NCI-H226 (cell line): ENCODE measurements at places on chromosomes 4 and X.

GRCh38 chr4:15373363-15373762 lies 54.5 kb upstream of the C1QTNF7 start:
- no peak for DNase-seq

DNA sequence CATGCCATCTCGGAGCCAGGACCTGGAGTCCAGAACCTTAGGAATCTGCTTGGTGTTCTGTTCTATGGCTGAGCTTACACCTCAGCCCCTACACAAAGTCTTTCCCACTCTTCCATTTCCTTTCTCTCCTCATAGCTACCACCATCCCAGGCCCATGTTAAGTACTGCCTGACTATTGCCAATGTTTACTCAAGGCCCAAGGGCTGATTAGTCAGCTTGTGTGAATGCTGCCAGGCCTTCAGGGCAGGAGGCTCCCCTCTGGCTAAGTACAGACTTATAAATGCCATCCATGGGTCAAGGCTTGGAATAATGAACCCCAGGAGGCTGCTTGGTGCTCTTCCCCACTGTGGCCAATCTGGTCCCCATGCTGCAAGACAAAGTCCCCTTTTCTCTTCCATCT lies 411.6 kb upstream of the MAGEB18 start:
- DNase-seq = no peak

- DNase-seq = no peak
These were observed 169.9 kb downstream of the KCNIP4 start for GRCh38 chr4:21778702-21779101.

DNA sequence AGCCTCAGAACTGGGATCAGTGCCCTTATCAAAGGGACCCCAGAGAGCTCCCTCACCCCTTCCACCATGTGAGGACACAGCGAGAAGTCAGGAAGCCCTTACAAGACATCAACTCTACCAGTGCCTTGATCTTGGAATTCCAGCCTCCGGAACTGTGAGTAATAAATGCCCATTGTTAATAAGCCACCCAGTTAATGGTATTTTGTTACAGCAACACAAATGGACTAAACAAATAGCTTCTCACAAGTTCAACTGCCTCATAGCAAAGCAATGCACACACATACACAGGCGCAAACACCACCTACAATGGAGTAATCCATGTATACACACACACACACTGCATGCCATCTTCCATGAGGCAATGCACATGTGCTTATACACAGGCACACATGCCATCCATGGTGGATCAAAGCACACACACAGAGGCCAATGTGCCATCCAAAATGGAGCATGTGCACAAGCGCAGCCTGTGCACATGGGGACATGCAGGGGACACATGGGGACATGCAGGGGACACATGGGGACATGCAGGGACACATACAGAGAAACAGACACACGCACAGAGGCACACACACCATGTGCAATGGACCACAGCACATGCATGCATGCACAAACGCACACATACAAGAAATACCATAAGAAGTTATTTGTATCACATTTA lies 137.6 kb upstream of the TBL1X start:
- DNase-seq = no peak

DNA sequence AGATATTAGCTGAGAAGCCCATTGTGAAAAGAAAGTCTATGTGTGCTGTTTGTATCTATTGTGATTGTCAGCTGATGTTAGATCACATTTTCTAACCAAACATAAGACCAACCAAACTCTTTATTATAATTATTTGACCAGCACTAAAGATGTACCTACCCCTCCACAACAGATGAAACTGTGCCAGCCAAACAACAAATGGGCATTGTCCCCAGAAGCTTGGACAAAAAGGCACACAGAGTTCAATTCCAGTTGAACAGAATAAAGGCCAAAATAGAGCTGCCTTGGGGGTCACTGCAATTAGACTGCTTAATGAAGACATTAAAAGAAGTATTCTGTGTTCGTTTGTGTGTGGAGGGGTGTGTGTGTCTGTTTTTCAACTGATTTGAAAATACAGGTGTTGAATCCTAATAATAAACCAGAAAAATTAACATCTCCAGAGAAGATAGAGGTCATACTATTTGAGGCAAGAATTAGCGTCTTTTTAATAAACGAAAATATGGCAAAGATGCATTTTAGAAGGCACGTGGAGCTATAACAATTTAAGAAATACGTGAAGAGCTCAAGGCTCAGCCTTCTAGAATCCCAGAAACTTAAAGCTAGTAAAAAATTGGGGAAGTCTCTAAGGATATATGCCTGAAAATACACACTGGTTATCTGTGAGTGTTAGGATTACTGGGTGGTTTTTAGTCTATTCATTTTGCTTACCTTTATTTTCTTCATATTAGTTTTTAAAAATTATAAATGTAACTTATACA lies 2.2 kb downstream of the SPP1 start:
- DNase-seq = no peak

- DNase-seq = no peak
These were observed 69.8 kb upstream of the RAI2 start for GRCh38 chrX:17930850-17931249.

DNA sequence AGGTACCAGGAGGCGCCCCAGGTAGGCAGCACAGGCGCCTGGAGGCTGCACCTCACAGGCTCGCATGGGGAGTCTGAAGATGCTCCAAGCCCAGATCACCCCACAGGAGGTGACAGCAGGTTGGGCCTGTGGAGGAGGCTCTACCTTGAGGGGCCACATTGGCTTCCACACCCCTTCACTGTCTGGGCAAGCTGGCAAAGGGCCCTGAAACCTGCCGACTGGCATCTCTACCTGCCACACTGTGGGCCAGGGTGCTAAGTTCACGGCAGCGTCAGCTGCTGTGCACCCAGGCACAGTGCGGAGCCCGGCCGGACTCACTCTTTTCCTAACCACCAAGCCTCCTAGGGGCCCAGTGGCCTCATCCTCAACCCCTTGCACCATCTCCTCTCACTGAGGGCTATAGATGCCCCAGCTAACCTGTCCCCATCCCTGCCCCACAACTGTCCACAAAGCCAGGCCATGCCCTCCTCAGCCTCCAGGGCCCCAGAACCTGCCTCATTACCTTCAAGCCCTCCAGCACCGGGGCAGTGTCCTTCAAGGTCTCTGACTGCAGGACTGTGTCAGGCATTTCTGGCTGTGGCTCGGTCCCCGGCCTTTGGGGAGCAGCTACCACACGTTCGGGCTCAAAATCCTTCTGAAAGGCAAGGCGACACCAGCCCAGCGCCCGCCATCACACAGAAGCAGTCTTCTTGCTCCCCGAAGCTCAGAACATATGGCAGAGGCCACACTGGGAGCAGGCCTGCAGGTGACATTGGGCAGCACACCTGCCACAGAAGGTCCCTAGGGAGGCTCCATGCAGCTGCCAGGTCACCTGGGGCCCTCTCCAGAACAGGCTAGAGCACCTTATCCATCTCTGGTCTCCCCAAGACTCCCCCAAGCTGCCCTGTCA lies 28.8 kb downstream of the FGFR3 start:
- DNase-seq = no peak

DNA sequence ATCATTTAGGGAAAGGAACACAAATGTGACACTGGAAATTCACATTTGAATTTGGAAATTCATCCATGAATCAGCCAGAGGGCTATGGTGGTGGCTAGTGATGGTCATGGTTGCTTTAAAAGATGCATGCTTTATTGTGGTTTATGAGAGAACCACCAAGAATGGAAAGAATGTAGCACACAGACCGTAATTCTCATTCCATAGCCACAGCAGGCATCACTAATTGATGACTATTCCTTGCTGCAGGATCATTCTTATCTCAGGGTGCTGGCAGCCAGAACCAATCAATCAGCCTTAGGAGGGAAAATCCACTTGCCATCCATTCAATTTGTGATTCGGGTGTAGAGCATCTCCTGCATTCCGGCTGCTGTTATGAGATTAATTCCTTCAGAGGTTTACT lies 115.6 kb downstream of the DHRSX start:
- DNase-seq = peak; percentile 81

- DNase-seq = peak; percentile 59
These were observed 10.7 kb upstream of the CXCL8 start for GRCh38 chr4:73729534-73730165.

GRCh38 chrX:150201841-150202240 lies 161.3 kb upstream of the MAMLD1 start:
- no peak for DNase-seq

GRCh38 chr4:26083987-26084386 lies 170.0 kb downstream of the SMIM20 start:
- DNase-seq = peak; percentile 85

DNA sequence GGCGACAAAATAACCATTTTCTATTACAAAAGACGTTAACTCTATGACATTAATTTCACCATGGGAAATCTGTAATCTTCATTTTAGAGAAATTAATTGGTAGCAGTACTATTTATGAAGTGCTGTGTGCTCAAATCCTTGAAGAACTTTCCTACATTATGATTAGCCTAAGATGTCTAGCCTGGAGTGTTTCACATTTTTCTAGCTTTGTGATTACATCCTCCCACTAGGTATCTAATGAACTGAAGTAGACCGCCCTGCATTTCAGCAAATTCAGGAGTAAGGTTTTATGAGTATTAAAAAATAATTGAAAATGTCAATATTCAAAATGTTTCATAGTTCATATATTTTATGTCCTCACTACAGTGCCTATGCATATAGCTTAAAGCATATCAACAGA lies 713.1 kb downstream of the CCSER1 start:
- DNase-seq = no peak

GRCh38 chrX:126551306-126551705 lies 1.3 kb downstream of the DCAF12L1 start:
- no peak for DNase-seq

DNA sequence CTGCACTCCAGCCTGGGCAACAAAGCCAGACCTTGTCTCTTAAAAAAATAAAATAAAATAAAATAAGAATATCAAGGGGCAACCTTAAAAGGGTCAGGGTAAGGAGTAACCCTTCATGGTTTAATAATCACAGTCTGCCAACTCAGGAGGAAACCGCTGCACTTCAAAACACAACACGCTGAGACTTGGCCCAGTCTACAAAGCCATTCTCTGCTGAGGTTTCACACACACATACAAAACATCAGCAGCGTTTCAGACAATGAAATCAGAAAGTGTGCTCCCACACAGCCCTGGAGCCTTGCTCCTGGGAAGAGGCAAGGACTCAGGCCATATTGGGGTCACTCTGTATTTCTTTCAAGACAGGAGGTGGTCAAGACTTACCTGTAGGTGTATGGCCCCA lies 18.3 kb downstream of the SCARB2 start:
- no peak for DNase-seq

GRCh38 chr4:174058846-174059245 lies 224.6 kb downstream of the FBXO8 start:
- no peak for DNase-seq

- DNase-seq = no peak
These were observed 405 bp upstream of the HS3ST1 start for GRCh38 chr4:11428899-11429698.

- no peak for DNase-seq
These were observed 53.0 kb upstream of the SOD3 start for GRCh38 chr4:24742335-24742734.

- no peak for DNase-seq
These were observed 64.1 kb downstream of the USP46 start for GRCh38 chr4:52595001-52595400.

DNA sequence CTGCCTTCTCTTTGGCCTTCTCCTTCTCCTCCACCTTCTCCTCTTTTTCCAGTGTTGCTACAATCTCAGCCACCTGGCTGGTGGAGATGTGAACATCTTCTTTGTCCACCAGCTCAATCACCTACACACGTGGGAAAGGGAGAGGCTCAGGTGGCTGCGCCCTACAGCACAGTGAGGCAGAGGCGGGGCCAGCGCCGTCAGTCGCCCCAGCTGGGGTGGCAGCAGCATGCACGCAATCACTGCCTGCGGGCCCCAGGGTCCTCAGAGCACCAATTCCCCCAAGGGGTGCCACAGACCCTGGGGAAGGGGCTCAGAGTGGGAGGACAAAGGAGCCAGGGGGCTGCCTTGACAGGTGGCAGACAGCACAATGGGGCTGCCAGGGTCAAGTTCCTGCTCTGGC lies 21.4 kb downstream of the FGFR3 start:
- no peak for DNase-seq

GRCh38 chrX:40189637-40190036 lies 91.9 kb upstream of the BCOR start:
- no peak for DNase-seq

DNA sequence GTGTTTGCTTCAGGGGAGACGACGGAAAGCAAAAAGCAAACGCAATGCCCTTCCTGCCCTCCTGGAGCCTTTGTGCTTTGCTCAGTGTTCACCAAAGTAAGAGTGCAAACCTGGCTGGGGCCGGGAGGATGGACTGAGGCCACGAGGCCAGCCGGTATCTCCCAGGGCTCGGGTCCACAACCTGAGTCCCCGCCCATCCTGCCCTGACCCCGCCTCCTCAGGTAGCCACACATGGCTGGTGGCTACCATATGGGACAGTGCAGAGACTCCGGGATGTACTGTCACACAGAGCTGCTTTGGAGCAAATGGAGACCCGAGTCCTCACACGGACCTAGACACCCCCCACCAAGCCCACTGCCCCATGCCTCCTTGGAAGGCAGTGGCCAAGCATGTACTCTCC lies 4.8 kb downstream of the ATP2B3 start:
- DNase-seq = no peak

- peak; percentile 70 for DNase-seq
These were observed 55.7 kb downstream of the ANTXR2 start for GRCh38 chr4:80017125-80017854.

GRCh38 chrX:5823903-5824302 lies 404.8 kb downstream of the NLGN4X start:
- no peak for DNase-seq

- DNase-seq = peak; percentile 3
These were observed 399.3 kb downstream of the GPM6A start for GRCh38 chr4:175412746-175413145.

DNA sequence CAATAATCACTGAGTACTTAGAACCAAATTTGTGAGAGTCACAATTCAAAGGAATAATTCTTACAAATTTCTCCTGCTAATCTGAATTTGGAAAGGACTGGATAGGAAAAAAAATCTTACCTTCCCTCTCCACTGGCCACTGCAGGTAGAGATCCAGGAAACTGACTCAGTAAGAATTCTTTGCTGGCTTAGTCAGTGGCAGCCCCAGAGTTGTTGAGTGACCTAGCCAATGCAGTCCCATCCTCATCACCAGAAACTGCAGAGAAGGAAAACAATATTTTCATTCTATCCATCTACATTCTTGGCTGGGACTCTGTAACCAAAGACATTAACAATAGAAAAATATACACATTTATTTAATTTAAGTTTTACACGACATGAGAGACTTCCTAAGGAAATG lies 572.0 kb downstream of the ADGRL3 start:
- DNase-seq = peak; percentile 39

- peak; percentile 6 for DNase-seq
These were observed 1.0 kb upstream of the TLR1 start for GRCh38 chr4:38805530-38806145.
